NCI-H1694 treated with DMSO at 0.1 percent for 48 hours (cell line): ENCODE measurements at places on chromosomes 5 and 9.

DNA sequence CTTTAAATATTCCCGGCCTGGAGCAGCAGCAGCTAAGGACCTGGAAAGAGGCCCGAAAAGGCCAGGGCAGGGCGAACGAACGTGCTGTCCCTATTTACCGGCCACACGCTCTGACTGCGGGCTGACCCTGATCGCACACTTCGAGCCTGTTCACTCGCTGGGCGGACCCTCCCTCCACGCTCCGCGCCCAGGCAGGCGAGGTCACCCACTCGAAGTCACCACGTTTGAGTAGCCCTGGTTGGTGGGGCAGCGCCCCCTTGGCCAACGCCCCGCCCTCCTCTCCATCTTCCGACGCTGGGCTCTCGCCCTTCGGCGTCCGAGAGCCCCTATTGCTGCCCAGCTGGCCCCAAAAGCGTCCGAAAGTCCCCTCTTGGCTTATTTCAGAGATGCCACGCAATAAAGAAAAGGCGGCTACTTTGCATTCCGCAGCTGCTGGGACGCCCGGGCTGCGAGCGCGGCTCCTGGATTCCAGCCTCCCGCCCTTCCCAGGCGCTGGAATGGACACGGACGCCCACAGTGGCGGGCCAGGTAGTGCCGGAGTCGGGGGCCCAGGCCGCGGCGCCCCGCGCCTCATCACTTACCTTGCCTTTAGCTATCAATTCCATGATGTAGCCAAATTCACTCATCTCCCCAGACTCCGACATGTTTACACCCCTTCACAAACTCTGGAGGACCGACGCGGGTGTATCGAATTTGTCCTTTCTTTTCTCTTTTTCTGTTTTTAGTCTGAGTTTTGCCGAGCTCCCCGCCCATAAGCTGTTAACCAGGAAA is 9.9 kb upstream of the TRIM36 start:
- no peak for DNase-seq

DNA sequence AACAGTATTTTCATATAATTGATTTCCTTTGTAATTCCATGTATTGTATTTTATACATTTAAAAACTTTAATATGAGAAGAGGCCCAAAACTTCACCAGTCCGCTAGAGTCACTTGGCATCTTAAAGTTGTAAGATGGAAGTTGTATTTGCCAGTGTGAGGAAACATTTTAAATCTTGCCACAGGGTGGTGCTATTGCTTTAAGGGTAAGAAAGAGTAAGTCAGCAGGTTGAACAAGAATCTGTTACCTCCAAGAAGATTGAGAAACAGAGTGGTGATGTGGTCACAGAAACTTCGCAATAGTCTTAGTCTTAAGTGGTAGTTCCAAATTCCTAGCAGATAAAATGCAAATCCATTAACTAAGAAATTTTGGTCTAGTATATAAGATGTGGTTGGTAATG is 39.8 kb upstream of the RANBP6 start:
- DNase-seq = peak; percentile 22

DNA sequence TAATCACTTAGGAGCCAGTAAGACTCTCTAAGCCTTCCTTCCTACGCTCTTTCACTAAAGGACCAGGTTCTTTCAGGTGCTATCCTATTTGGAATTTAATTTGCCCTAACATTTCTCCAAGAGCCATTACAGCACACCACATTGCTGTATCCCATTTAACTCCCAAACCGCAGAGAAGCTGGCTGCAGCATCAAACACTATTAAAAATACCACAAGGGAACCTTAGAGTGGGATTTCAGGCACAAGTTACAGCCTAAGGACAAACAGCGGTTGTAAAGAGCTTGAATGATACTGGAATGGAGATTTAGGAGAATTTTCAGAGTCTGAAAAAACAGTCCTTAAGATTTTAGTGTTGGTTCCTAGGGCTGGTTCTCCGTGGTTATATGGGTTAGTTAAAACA is 566.4 kb downstream of the RAB3C start:
- no peak for DNase-seq

- DNase-seq = peak; percentile 72
Measured at GRCh38 chr5:174951151-174951780, 226.9 kb downstream of the MSX2 start.

GRCh38 chr5:73822989-73823339 is 197.0 kb downstream of the ARHGEF28 start:
- DNase-seq = no peak

DNA sequence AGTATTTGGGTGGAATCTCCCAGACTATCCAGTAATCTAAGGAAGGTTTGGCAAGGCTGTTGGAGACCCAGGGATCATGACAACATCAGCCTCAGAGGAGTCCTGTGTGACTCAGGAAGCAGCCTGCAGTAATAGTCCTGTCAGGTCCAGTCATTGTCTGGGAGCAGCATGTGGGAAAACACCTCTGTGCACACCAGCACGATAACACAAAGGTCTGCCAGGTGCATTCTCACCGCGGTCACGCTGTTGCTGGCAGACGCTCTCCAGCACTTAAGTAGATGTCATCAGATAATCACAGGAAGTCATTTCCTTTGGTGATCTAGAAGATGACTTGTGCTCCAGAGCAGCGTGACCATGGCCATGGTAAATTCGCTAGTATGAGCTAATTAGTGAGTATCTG is 99.2 kb upstream of the IQGAP2 start:
- no peak for DNase-seq

DNA sequence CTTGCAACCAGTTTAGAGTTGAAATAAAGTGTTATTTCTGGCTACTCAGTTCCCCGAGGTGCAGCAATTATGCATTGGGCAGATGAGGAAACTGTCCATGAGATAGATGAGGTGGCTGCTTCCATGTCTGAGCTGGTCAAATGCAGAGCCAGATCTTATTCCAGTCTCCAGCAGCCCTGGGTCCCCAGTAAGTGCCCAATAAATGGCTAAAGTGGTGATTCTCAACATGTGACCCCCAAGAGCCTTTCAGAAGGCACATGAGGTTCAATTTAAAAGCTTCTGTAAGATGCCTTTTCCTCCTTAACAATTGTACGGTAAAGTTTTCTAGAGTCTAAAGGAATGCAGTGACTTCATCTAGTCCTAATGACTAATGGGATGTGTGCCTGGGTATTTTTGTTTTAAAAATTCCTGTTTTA is 17.5 kb downstream of the ATOX1 start:
- DNase-seq = no peak
